Activated CD4-positive, alpha-beta T cell treated with anti-CD3 and anti-CD28 coated beads for 36 hours (primary cell): ENCODE measurements at places on chromosomes 3 and 15. TPM values are rescaled to one million over a fixed set of nuclear protein-coding genes. Genes with fewer than 3 reads are reported as not detected.

DNA sequence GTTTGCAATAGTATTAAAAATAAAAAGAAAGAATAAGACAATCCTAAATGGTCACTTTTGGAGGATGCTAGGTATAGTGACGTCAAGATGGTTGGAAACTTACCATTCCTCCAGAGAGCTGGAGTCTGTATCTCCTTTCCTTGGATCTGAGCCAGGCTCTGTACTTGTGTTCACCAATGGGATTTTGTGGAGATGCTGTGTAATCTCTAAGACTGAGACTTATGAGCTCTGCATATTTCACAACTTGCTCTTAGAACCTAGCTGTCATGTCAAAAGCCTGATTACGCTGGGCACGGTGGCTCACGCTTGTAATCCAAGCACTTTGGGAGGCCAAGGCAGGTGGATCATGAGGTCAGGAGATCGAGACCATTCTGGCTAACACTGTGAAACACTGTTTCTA lies 126.8 kb upstream of the CLSTN2 start:
- no peak for DNase-seq

DNA sequence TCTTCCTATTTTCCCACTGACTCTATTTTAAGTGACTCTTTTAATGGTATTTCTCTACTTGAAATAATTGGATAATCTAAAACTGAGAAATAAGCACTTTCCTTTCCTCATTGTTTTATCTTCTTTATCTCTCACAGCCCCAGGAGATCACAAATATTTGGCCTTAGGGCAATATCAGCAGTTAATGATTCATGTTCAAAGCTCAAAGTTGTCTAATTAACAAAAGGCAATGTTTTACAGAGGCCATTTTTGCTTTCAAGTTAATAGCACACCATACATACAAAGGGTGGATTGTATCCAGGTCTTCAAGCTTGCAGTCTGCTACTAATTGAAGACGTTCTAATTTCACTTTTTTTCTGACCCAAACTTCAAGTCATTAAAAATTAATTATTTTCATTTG lies 120.1 kb downstream of the LRRN1 start:
- DNase-seq, result no peak

DNA sequence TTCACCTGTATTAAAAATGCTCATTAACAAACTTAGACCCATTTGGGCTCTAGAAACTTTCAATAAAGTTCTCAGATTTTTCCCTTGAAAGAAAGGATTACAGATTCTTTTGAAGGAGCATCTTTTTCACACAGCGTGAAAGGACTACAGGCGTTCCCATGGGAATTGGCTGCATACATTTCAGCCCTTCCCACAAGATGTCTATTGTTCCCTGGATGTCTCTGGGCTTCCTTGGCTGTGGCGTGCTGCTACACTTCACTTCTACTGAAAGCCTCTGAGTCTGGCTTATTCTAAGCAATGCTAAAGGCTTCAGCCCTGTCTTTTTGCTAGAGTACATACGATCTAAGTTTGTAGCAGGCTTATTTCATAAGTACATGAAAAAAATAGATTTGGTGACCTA lies 1.4 kb downstream of the VEPH1 start:
- DNase-seq, result no peak

- DNase-seq, result peak; percentile 25
Observed at GRCh38 chr3:39052583-39052982, 767 bp downstream of the WDR48 start.

Gene TMCO5A
- not detected for total RNA-seq

Gene TIPIN
- total RNA-seq, result 50.8 TPM

GRCh38 chr15:74780523-74781430 lies 1.1 kb upstream of the CSK start:
- peak; percentile 69 for DNase-seq

Gene ZNF80
- 0.27 TPM for total RNA-seq

- no peak for DNase-seq
Observed at GRCh38 chr15:50777042-50777441, 11.5 kb upstream of the SPPL2A start.

DNA sequence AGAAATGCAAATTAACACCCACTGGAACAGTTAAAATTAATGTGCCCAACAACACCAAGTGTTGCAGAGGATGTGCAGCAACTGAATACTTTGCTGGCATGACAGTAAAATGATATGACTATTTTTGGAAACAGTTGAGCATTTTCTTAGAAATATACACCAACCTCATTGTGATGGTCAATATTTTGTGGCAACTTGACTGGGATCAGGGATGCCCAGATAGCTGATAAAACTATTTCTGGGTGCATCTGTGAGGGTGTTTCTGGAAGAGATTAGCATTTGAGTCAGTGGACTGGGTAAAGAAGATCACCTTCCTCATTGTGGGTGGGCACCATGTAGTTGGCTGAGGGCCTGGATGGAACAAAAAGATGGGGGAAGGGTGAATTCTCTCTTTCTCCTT lies 57.9 kb downstream of the RPLP1 start:
- DNase-seq, result no peak

- no peak for DNase-seq
Observed at GRCh38 chr15:64845831-64846595, 4.3 kb downstream of the PLEKHO2 start.

DNA sequence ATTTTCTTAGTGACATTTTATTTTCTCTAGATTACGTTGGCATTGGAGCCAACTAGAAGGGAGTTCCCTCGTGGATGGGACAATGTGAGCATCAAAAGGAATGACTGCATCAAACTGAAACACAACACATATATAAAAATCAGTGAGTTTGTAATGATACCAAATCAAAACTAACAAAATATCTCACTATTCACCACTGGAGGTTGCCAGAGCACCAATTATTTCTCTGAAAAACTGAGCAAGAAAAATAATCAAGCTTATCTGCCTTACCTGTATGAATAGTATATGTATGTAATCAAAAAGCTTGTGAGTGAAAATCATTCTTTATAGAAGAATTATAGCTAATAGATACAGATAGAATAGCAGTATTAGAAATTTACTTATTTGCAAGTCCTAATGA lies 46.8 kb upstream of the OTOL1 start:
- no peak for DNase-seq

Gene KCNH8
- not detected for total RNA-seq

- DNase-seq, result no peak
Observed at GRCh38 chr3:27885641-27886040, 163.5 kb upstream of the EOMES start.

DNA sequence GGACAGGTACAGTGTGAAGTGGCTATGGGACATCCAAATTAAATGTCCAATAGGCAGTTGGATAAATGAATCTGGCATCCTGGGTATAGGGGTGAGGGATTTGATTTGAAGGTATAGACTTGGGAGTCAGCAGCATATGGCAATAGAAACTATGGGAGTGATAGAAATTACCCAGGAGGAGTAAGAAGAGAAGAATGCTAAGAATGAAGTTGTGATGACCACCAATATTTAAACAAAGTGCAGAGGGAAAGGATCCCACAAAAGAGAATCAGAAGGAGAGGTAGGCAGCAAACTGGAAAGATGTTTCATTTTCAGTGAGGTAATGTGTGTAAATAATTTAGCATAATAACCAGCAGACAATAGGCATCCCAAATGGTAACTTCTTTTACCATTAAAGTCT lies 13.8 kb upstream of the MSL2 start:
- DNase-seq, result no peak

Gene ACSBG1
- total RNA-seq, result 0.02 TPM

DNA sequence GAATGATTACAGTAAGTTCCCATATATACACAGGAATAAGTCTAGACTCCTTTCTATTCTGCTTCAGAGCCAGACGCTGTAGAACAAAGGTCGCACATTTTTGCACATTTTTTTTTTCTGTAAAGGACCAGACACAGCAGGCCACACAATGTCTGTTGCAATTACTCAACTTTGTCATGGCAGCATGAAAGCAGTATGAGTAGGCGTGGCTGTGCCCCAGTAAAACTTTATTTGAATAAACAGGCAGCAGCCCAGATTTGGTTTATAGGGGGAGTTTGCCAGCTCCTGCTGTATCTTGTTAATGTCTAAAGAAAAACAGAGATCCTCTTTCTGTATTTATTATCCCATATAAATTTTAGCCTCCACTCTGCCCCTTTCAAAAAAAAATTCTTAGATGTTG lies 708.3 kb downstream of the FHIT start:
- no peak for DNase-seq

Gene C3orf22
- total RNA-seq, result not detected

DNA sequence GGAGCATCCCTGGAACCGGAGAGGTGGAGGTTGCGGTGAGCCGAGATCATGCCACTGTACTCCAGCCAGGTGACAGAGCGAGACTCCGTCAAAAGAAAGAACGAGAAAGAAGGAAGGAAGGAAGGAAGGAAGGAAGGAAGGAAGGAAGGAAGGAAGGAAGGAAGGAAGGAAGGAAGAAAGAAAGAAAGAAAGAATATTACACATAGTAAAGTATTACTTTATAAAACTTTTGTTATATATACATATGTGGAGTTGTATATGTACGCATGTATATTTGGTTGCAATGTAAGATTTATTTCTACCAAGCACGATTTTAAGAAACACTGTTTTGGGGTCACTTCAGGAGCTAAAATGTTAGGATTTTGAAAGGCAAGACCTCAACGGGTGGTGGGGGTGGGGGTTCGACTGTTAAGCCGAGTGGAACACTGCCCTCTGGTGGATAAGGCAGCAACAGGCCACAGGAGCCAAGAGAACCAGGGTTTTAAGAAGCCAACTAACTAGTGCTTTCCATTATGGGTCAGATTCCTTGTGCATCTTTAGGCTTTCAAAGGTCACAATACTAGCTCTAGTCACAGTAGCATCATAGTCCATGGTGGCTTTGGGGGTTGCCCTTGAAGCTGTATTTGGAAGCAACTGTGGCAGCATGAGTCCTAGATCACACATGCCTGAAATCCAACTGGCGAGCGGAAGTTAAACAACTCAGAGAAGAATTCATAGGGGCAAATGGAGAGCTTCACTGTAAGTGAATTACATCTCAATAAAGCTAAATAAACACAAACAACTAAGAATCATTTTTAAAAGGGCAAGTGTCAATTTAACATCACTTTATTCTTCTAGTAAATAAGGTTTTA lies 22.5 kb downstream of the GLB1 start:
- DNase-seq, result peak; percentile 83

Gene ZBED2
- 313 TPM for total RNA-seq

DNA sequence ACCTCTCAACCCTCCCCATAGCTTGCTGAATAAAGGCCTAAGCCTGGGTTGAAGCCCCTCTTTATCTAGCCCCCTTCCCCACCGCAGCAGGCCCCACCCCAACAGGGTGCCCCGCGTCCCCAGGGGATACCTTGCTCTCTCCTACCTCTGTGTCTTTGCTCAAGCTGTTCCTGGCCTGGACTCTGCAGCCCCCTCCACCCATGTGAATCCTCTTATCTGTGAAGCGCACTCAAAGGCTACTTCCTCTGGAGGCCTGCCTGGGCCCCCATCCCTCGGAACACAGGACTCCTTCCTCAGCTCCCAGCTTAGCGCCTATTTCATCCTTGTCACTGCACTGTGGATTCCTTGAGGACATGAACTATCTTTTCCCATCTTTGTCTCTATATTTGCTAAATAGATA lies 61.4 kb upstream of the HERC1 start:
- DNase-seq, result no peak

DNA sequence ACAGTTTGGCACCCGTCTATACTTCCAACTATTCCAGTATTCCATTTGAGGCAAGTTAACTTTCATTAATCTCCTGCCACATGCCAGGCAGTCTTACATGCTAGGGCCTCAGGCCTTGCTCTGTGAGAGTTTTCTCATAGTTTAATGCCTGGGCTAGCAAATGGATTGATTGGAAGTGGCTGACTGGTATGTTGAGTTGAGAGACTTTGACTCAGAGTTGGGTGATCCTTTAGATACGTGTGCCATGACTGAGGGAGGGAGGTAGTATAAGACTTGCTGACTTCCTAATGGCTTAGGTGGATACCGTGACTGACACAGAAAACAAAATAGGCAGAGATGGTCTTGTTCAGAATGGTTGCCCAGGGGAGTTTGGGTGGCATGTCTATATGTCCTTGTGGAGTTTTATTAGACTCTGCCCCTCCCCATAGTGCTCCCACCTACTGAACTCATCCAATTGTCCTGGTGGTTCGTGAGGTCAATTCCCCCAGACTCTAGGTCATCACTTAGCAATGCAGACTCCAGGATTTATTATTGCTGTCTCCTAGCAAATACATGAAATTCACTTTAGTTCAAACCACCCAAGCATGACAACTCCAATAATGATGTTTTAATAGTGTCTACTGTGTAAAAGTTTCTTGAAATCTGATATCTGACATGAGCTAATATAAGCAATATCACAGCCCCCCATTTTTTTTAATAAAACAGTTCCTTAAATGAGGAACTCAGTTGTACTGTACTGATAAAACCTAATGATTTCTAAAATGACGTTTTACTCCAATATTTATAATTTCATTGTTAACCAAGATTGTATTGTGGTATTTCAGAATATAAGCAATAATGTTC lies 413.9 kb upstream of the MDFIC2 start:
- DNase-seq, result no peak

GRCh38 chr3:5840056-5840455 lies 652.5 kb downstream of the EDEM1 start:
- DNase-seq, result no peak

- no peak for DNase-seq
Observed at GRCh38 chr3:73298243-73299183, 237.1 kb downstream of the EBLN2 start.

DNA sequence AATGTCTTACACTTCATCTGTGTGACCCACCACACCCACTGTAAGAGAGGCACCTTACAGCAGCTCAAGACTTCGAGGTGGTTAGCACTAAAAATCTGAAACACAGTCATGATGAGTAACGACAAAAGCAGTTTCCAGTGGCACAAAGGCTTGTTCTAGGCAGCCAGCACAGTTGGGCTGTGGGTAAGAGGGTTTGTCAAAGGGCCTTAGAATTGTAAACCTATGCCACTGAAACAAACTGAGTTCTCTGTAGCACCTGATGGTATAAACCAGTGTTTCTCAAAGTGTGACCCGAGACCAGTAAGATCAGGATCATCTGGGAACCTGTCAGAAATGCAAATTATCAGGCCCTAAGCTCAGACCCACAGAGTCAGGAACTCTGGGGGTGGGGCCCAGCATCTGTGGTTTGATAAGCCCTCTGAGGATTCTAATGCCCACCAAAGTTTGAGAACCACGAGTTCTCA lies 36.5 kb downstream of the DAPK2 start:
- peak; percentile 77 for DNase-seq

GRCh38 chr3:103052236-103052830 lies 617.5 kb downstream of the ZPLD1 start:
- DNase-seq, result no peak

DNA sequence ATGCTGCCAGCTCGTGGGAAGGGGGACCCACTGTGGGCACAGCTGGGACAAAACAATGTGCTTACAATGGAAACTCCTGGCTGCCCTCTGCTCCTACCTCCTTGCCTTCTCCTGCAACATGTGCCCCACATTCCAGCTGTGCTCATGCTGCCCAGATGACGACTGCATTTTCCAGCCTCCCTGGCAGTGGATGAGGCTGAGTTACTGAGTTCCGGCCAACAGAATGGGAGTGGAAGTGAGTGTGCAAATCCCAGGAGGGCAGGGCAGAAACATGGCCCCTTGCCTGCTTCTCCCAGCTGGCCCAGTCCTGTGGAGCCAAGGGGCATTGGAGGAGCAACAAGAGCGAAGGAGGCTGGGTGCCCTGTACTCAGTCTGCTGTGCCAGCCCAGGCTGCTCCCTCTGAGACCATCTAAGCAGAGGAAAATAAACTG lies 17.1 kb downstream of the KLF15 start:
- DNase-seq, result no peak
